ENCODE measurements at places on chromosomes 12 and 14.
A peak's percentile ranks its signal among the peaks of the same experiment; 100 is the strongest.

- no peak for DNase-seq
These were observed 34.4 kb downstream of the SH2B3 start for GRCh38 chr12:111440152-111440551.

DNA sequence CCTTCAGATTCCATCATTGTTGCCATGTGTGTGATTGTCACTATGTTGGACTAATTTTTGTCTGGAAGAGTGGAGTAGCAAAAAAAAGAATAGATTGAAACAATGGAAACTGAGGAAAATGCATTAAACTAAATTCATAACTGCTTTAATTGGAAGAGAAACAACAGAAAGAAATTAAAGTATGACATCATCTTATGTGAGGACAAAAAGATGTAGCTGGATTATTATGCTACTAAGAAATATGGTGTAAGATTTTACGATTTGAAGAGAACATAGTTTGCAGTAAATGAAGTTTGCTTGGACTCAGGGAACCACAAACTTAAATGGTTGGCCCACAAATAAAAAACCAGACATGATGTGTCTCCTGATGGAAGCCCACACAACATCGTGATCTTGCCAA is 76.8 kb downstream of the PRKCH start:
- no peak for DNase-seq

- no peak for DNase-seq
These were observed 29.2 kb upstream of the DCN start for GRCh38 chr12:91211866-91212265.

- peak; percentile 45 for DNase-seq
These were observed 59.9 kb downstream of the LIN7A start for GRCh38 chr12:80877721-80878265.

DNA sequence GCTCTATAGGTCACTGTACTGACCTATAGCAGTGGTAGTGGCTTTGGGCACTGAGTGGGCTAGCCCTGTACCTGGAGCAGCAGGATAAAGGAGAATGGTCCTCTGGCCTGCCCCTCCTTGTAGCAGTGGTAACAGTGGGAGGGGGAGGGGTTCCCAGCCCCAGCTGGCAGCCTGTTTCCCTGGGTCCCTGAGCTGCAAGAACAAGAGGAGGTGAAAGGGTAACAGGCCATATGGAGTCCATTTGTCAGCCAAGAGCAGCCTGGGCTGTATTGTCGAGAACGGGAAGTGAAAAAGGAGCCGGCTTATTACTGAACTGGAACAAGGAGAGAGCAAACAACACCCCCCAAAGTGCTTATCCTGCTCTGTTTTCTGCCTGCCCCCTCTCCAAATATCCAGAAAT is 73.8 kb upstream of the SRSF5 start:
- DNase-seq = peak; percentile 49

GRCh38 chr12:75656648-75657047 is 145.2 kb upstream of the KRR1 start:
- peak; percentile 87 for DNase-seq

DNA sequence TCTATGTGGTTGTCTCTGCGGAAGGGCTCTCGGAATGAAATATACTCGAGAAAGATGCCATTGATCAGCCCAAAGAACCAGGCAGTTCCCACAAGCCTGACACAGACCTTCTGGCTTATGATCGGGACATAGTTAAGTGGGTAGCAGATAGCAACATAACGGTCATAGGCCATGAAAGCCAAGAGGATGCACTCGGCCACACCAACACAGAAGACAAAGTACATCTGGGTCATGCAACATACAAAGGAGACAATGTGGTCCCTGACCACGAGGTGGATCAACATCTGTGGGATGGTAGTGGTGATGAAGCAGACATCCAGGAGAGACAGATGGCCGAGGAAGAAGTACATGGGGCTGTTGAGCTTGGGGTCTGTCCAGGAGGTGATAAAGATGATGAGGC is 326 bp downstream of the OR10AD1 start:
- no peak for DNase-seq

DNA sequence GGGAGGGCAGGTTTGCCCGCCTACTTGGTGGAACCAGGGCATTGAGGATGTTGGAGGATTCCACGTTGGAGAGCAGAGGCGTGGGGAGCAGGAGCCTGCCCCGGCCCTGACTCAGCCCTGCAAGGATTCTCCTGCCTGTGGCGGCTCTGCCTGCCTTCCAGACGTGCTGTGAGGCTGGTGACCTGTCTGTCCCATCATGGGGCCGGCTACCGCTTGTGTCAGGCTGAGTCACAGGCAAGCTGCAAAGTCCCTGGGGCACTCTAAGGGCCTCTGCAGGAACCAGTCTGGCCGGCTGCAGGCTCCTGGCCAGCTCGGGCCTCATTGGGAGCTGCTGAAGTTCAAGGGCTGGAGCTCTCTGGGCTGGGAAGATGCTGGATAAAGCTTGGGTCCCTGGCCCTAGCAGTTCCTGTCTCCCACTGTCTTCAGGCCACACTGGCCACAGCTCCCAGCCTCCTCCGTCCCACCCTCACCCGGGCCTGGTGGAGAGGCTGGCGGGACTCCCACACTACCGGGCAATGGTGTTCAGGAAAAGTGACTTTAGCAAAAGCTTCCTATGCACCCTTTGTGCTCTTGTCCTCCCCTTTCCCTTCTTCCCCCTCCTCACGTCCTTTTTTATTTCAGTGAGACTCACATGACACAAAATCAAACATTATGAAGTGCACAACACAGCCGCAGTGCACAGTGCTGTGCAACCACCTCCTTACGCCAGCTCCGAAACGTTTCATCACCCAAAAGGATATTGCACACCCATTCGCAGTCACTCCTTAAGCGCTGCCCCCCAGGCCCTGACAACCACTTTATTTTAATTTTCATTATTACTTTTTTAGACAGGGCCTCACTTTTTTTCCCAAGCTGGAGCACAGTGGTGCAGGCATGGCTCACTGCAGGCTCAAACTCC is 22.0 kb upstream of the ULK1 start:
- DNase-seq = peak; percentile 84

- no peak for DNase-seq
These were observed 70.6 kb downstream of the KIF21A start for GRCh38 chr12:39372204-39372925.

DNA sequence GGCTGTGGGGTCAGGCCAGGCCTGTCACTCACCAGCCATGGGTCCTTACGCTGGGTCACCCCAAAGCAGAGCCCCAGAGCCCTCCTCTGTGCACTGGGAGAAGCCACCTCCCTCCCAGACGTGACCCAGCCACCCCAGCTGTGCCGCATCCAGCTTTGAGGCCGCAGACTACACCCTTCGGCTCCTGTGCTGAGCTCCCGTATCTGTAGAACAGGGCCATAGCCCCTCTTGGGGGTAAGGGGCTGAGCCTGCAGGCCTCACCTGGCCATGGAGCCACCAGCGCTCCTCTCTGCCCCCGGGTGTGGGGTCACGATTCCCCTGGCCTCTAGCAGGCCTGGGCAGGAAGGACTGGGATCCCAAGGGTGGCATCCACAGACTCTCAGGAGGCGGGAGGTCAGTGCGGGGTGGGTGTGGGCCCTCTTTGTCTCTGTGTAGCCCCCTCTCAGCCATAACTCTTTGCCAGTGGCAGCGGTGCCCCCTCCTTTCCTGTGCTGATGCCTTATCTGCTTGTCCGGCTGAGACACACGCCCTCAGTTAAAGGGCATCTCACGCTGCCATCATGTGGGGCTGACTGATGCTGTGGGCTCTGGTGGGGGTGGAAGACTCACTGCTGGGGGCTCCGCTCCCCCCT is 16.3 kb downstream of the ASPG start:
- DNase-seq = no peak

- peak; percentile 85 for DNase-seq
These were observed 234.0 kb downstream of the ETNK1 start for GRCh38 chr12:22858849-22859570.

DNA sequence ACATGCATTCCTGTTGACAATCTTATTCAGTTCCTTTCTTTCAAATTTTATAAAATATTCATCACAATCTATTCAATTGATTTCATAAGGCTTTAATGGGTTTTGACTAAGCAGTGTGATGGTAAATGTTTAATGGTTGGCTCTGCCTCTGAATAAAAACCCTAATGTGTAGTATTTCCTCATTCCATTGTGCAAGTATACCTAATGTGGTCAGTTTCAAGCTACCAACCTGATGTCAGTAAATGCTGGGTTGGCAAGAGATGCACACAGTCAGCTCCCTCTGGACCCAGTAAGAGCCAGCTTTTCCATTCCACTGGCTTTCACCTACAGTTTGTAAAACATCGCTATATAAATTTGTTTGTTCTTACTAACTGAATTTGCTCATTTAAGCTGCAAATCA is 53.9 kb downstream of the METTL25 start:
- DNase-seq = no peak

DNA sequence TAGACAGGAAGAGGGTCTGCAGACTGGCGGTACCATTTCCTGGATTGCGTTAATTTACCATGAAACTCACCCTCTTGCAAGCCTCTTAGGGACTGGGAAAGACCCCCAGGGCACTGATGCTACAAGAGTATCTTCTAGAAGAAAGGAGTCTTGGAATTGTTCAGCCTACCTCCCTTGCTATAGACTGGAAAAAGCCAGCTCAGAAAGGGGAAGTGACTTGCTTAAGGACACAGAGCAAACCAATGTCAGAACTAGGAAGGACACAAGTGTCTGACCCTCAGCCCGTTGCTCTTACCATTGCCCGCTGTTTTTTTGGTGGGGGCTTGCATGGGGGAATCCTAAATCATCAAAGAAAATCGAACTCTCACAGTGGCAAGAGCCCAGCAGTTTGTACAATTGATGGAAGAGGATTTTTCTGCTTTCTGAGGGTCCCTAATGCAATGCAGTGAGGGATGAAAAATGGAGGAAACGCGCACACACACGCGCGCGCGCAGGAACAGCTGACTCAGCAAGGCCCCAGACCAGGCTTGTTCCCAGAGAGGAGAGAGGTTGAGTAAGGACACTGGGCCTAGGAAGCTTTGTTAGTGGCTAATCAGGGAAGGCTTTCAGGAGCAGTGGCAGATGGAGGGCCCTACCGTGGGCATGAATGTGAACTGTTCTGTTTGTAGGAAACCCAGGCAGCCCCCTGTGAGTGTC is 50.9 kb downstream of the RIN3 start:
- no peak for DNase-seq

GRCh38 chr12:4471256-4471655 is 25.6 kb upstream of the FGF6 start:
- DNase-seq = no peak

DNA sequence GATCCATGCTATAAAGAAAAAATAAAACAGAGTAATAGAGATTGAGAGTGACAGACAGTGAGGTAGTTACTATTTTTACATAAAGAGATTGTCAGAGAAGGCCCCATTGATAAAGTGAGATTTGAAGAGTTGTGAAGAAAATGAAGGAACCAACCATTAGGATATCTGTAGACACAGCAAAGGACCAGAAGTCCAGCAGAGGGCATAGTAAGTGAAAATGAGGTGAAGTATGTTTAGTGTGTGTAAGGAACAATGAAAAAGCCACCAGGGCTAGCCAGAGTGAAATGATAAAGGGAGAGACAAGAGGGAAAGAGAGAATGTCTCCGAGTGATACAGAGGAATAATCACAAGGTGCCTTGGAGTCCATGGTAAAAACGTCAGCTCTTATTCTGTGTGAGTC is 411.0 kb downstream of the NELL2 start:
- no peak for DNase-seq

- peak; percentile 71 for DNase-seq
These were observed 304.1 kb upstream of the SSTR1 start for GRCh38 chr14:37903343-37904191.

- DNase-seq = peak; percentile 68
These were observed at the start of gene HOXC13 for GRCh38 chr12:53938326-53939140. TSS of gene HOXC13 (plus strand) at chr12:53938831. CDS start at chr12:53938907, 76 bp downstream.

GRCh38 chr12:53381731-53382630 is 2.0 kb downstream of the SP1 start:
- peak; percentile 84 for DNase-seq

DNA sequence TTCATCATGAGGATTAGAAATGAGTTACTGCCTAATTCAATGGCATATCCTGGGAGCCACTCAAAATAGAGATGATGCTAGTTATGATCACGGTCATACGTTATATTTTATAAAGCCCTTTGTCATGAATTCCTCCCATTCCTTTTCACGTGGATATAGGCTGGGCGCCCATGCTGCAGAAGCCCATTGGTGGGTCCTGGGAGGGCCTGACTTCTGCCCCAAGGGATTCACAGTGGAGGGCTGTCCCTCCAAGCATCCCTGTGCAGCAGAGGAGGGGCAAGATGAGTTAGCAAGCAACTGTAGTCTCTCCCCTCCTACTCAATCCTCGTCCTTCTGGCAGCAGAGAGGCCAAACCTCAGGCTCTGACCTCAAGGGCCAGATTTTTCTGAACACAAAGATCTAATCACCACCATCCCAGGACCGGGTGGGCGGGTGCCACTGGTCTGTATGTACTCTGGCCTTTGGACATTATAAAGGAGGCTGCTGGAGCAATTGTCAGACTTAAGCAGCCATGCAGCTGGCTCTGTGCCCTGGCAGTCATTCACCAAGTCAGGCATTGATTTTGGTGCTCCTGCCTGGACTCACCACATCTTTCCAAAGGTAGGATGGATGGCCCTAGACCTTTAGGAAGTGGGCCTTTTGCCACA is 8.6 kb downstream of the GLTP start:
- DNase-seq = peak; percentile 54

DNA sequence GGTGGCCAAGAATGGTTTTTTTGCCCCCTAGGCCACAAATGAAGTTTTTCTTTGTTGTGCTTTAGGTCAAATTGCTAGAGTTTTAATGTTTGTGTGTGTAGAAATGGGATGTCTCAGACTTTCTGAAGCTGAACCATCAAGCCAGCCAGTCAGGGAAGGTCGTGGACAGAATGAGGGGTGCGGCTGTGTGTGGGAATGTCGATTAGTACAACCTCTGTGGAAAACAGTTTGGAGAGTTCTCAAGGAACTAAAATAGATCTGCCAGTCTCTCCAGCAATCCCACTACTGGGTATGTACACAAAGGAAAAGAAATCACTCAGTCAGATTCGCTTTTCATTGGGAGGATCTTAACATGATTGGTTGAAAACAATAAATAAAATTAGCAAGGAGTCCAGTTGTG is 44.5 kb downstream of the ACACB start:
- no peak for DNase-seq

DNA sequence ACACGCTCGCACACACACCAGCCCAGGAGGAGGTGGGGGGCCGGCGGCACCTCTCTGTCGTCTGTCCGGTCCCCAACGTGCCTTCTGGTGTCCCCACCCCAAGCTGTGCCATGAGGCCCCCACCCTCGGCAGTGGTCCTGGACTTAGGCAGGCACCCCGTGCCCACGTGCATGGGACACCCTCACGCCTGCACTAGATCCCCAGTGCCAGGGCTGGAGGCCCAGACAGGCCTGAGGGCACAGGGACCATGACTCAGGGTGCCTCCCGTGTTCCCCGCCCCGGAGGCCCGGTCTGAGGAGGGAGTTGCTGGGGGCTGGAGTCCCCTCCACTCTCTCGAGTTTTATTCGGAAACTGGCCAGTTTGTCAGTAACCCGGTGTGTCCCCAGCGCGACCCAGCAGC is 38.8 kb downstream of the LRCOL1 start:
- no peak for DNase-seq

DNA sequence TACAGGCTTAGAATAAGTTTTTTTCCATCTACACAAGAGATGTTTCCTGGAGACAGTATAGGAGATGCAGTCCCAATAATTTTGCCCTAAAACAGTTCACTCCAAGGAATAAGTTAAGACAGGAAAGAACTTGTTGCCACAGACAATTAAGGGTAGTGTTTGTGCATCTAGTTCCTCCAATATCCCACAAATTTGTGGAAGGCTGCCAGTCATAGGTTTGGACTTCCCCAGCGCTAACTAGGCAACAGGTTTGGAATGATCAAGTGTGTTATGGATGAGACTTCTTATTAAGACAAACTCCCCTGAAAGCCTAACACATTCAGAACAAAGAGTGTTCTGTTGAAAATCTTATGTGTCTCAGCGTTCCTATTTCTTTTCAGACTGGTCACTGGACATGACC is 611.0 kb downstream of the CCER1 start:
- no peak for DNase-seq

GRCh38 chr12:4134448-4135263 is 138.9 kb upstream of the CCND2 start:
- no peak for DNase-seq

Measured in fibroblast of mammary gland (primary cell).